Cardiac fibroblast (primary cell): ENCODE measurements at places on chromosomes 4 and X.
A peak's percentile ranks its signal among the peaks of the same experiment; 100 is the strongest.

GRCh38 chr4:113901994-113902787 lies 77.3 kb downstream of the ARSJ start:
- DNase-seq = no peak

DNA sequence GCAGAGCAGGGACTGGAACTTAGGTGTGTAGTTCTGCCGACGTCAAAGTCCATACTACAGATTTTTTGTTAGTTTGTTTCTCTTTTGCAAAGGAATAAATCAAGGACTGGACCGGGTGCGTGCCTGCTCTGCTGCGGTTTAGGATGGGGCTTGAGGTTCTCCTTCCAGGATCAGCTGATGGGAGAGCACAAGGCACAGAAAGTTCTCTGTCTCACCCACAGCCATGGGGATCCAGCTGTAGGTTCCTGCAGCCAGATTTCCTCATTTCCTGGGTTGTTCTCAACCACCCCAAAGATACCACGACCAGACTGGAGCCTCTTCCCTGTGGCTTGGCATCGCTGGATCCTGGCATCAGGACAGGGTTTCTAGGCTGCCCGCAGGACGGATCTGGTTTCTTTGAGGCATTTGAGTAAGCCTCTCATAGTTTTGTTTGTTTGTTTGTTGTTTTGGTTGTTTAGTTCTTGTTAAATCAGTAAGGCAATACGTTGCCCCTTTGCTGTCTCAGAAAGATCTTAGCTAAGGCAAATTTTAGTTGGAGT lies 789 bp upstream of the SRPX start:
- DNase-seq = peak; percentile 38

GRCh38 chrX:11309220-11309619 lies 16.0 kb downstream of the AMELX start:
- peak; percentile 42 for DNase-seq

- DNase-seq = no peak
Observed at GRCh38 chr4:114907568-114907967, 205.9 kb downstream of the NDST4 start.

DNA sequence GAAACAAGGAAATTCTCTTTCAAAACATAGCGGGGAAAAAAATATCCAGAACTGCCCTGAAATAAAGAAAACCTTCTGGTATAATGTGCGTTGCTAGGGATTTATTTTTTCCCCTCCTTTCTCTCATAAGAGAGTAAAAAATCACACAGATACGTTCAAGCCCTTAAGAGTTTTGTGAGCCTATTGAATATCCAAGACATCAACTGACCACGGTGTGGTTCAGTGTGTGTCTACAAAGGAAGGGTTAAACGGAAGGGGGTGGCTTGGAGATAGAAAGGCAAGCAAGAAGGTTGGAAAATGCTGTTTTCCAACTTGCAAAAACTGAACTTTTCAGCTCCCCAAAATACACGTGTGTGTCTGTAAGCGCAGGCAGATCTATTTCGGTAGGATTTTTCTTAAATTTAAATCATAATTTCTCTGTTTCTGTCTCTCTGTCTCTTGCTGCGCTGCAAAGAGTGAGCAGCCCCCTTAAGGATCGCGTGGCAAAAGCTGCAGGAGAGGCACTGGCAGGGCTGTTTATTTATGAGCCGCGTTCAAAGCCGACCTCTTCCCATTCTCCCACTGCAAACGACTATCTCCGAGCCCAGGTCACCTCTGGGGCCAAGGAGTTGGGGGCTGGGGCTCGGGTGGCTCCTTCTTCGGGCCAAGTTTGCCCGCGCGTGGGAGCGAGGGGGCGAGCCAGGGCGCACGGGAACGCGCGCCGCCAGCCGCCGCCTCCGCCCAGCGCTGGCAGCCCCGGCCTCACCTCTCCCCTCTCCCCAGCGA lies 492 bp upstream of the SLIT2 start:
- no peak for DNase-seq

DNA sequence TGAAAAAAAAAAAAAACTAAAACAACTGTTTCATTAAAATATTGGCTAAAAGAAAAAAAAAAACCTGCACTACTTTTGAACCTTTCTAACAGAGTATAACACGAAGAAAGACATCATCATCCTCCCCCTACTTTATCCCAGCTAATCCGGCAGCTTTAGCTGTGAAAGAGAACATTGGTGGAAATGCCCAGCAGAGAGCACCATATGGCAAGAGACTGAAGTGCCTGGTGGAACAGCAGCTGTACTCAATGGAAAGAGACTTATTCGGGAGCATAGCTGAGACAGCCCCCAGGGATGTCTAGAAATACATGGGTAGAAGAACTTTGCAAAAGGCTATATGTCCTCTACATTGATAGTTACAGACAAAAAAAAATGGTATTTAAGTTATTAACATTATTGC lies 30.3 kb downstream of the STPG2 start:
- DNase-seq = peak; percentile 42

GRCh38 chr4:98930311-98930865 lies 1.5 kb upstream of the EIF4E start:
- no peak for DNase-seq

GRCh38 chr4:58219179-58219578 lies 1109.0 kb upstream of the IGFBP7 start:
- no peak for DNase-seq

DNA sequence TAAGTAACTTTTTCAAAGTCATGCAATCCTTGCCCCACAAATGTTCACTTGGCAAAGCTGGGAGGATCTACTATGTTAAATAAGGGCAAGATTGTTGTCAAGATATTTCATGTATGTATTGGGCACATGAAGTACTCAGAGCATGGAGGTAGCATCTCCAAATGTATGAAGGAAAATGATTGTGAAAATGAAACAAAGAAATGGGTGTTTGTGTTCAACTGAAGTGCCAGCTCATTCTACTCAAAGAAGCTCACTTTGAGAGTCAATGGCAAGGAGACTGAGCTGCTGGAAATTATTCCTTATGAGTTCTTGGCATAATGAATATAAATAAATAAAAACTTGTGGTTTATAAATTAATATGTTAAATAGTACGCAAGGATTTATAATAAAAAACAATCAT lies 124.5 kb upstream of the ARSJ start:
- no peak for DNase-seq

- DNase-seq = no peak
Observed at GRCh38 chr4:1533501-1534064, 127.3 kb upstream of the NKX1-1 start.

- no peak for DNase-seq
Observed at GRCh38 chr4:112312610-112313239, 15.6 kb downstream of the ALPK1 start.

GRCh38 chr4:183118141-183118540 lies 19.1 kb downstream of the WWC2 start:
- DNase-seq = no peak

GRCh38 chr4:185708348-185708747 lies 103.6 kb downstream of the SORBS2 start:
- peak; percentile 92 for DNase-seq

GRCh38 chr4:150167054-150167453 lies 88.8 kb downstream of the DCLK2 start:
- no peak for DNase-seq

DNA sequence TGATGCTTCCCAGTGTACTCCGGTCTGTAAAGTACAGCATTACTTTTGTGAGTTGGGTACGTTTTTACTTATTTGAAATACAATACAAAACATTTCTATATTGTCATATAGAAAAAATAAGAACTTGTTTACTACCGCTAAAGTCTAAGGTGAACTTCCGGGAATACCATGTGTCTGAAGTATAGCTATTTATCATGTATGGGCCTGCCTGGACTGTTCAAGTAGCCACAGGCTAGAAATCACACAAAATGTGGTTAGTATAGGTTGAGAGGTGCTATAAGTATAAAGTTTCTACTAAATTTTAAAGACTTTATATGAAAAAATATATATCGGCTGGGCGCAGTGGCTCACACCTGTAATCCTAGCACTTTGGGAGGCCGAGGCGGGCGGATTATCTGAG lies 152.3 kb downstream of the ARAP2 start:
- no peak for DNase-seq

- DNase-seq = no peak
Observed at GRCh38 chr4:112423591-112423990, 92.4 kb downstream of the NEUROG2 start.

- no peak for DNase-seq
Observed at GRCh38 chr4:84417997-84418709, 80.9 kb downstream of the NKX6-1 start.

- DNase-seq = no peak
Observed at GRCh38 chrX:153339662-153340061, 5.7 kb downstream of the ZNF275 start.

- peak; percentile 65 for DNase-seq
Observed at GRCh38 chr4:40629401-40630334, at the start of gene RBM47. Gene RBM47 (minus strand): TSS chr4:40629864. CDS start chr4:40438893, 190,971 bp downstream.

DNA sequence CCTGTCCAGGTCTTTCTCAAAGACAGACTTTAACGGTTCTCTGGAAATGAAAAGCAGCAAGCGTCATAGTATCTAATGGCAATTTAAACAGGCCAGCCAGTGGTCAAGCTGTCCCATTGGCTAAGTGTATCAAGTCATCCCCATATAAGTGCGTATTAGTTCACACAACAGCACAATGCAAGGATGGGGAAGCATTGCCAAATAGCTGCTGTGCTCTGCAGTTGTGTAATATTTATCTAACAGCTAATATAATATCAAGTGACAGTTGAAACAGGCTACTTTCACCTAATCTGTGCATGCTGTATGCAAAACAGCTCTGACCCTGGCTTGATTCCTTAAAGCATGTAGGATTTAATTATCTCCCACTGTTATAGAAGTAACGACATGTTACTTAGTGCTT lies 134.8 kb upstream of the PPARGC1A start:
- DNase-seq = peak; percentile 65

DNA sequence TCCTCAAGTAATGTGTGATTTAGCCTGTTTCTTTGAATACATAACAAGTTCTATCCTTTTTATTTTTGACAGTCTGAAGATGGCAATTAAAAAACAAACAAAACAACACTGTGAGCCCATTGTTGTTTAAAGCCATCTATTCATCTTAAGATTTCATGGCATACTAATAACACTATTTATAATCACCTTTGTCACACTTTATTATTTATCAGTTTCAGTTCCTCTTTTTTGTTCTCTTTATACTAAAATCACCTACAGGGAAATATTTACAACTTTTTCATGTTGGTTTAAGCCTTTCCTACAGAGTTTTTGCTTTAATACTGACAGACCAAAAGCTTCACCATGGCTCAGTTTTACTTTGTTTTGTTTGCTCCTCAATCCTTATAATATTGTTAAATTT lies 247.4 kb upstream of the CTSO start:
- no peak for DNase-seq

- DNase-seq = no peak
Observed at GRCh38 chr4:3407171-3407771, 34.5 kb upstream of the HGFAC start.

- DNase-seq = no peak
Observed at GRCh38 chr4:102036016-102036415, 245.5 kb downstream of the BANK1 start.

GRCh38 chr4:14415146-14415545 lies 587.1 kb upstream of the CPEB2 start:
- peak; percentile 67 for DNase-seq

GRCh38 chr4:145260091-145260490 lies 79.7 kb upstream of the OTUD4 start:
- DNase-seq = no peak

- DNase-seq = no peak
Observed at GRCh38 chrX:72715546-72715945, 1.4 kb upstream of the PHKA1 start.

GRCh38 chr4:185127021-185127925 lies 15.8 kb upstream of the SLC25A4 start:
- DNase-seq = peak; percentile 23

GRCh38 chrX:135114392-135114791 lies 5.9 kb downstream of the ETDB start:
- DNase-seq = no peak

DNA sequence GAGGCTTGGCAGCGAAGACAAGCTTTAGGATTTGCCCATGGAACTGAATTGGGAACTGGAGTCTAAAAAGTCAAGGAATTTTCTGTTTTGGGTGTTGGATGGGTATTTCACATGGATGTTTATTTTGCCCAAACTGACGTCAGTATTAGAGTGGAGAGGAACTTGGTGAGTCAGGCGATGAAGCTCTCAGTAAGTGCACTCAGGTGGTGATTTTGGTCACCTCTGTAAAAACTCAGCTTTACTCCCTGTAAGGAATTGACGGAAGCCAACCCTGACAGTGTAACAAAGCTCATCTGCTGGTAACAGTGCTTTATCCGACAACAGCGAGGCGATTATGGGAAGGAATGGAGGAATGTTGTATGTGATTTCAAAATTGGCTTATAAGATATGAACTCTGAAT lies 77.0 kb upstream of the PGRMC2 start:
- no peak for DNase-seq

DNA sequence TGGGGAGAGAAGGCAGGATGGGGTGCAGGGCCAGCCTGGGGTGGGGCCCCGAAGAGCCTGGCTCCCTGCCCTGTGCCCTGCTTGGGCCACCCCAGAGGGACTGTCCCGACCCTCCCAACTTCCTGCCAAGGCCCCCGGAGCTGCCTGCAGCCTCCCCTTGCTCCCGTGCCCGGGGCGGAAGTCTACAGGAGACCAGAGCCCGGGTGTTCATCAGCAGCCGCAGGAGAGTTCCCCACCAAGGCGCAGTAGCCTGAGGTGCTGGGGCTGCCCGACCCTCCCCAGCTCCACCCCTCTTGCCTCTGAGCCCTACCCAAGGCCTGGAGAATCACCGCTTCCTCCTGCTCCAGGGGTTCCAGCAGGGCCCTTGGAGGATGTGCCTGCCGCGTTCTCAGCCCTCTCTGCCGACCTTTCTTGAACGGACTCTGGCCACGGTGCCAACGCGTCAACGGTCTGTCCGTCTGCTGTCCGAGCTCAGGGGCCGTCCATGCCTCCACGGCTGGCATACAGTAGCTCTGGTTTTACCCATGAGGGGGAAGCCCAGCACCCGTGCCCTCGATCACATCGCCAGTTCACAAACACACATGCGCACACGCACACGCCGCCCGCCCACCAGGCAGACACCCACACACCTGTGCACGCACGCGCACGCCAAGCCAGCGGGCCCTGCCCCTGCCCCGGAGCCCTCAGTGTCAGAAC lies 36.0 kb upstream of the SPON2 start:
- peak; percentile 28 for DNase-seq

- peak; percentile 16 for DNase-seq
Observed at GRCh38 chrX:136708348-136708747, 60.4 kb downstream of the CD40LG start.

DNA sequence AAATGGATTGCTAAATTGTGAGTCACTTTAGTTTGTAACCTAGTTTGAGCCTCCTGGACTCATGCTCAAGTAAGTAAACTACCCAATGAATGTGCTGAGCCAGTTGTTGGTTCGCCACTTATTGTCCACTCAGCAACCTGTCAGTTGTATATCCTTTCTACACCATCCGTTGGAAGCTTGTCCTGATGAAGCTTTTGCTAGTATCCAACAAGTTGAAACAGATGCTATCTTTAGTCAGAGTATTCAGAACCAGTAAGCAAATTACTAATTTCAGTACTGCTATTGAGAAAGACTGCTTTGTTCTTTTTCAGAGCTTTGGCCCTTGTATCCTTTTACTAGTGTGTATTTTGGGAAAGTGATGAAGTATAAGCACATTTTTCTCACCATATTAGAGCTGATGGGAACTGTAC lies 4.3 kb upstream of the NAA15 start:
- DNase-seq = peak; percentile 12

GRCh38 chrX:50874876-50875275 lies 35.7 kb upstream of the BMP15 start:
- no peak for DNase-seq

- DNase-seq = no peak
Observed at GRCh38 chrX:116142976-116143375, 27.6 kb upstream of the AGTR2 start.
